ENCODE measurements at places on chromosomes 13 and 19. TPM values are rescaled to one million over a fixed set of nuclear protein-coding genes. Genes with fewer than 3 reads are reported as not detected.

FPR3 gene
- total RNA-seq = 39.1 TPM

MAMSTR gene
- 1.1 TPM for total RNA-seq

ZNF223 gene
- total RNA-seq = 5.0 TPM

HAUS8 gene
- 5.9 TPM for total RNA-seq

ZNF615 gene
- 14.3 TPM for total RNA-seq

TNNT1 gene
- 2.4 TPM for total RNA-seq

CCDC9 gene
- total RNA-seq = 18.2 TPM

OR4F17 gene
- not detected for total RNA-seq

PRKCG gene
- 0.39 TPM for total RNA-seq

- H3K27ac ChIP-seq = no peak overlapping the region
- H3K4me1 ChIP-seq = no peaks in the 10 kb centered on the region
- H3K4me3 ChIP-seq = no peak overlapping the region
Measured at GRCh38 chr13:111469916-111470506, 149.6 kb downstream of the TEX29 start.

DNA sequence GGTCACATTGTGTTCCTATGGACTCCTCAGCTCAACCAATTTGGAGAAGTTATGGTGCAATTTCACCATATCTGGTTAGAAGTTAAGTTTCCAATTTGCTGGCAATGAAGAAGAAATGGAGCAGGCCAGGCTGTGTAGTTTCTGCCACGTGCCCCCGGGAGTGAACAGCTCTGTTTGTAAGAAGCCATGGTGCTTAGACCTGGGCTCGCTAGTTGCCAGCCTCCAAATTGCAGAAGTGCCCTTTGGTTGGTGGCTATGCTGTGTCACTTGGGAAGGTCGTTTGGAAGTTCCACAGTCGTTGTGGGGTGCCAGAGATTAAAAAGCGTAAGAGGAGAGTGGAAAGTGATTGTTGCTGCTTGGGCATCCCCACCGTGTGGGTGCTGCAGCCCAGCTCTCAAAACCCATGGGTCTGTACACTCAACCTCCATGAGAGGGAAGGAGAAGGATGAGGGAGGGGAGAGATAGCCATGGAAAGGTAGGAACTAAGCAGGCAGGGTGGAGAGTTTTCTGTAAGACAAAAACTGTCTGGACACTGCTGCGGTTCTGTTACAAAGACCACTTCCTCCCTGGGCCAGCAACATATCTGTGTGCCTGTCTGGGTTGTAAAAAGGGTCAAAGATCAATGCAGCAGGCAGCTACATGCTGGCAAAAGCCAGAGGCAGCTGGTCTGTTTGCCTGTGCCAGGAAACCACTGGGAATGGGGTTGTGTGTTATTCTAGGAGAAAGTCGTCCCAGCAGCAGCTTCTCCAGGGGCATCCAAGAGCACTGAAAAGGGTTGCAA, 10.8 kb downstream of the ALOX5AP start:
- no peaks in the 10 kb centered on the region for H3K36me3 ChIP-seq
- peak; percentile 47 for DNase-seq
- peak overlapping the region; percentile 55 for H3K27ac ChIP-seq
- peaks cover 51% of the 10 kb centered on the region for H3K4me1 ChIP-seq

DNA sequence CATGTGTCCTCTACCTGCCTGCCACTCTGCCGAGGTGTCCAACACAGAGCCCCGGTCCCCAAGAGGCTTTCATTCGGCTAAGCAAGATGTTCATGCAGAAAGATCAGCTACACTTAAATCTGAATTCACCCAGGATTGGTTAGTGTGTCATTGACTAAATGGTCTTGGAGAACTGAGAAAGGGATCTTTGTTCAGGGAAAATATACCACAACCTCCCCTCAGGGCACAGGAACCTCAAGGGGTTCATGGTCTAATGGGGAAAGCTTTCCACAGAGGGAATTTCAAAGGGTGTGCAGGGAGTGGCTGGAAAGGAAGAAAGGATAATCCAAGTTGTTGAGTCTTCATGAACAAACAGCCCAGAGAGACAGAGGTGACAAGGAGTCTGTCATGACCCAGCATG, 14.4 kb upstream of the POP4 start:
- H3K4me1 ChIP-seq = no peaks in the 10 kb centered on the region
- DNase-seq = no peak
- H3K4me3 ChIP-seq = no peak overlapping the region
- H3K27ac ChIP-seq = no peak overlapping the region
- no peaks in the 10 kb centered on the region for H3K27me3 ChIP-seq

GRCh38 chr13:101399365-101399764, 16.9 kb downstream of the NALCN start:
- no peak overlapping the region for H3K4me3 ChIP-seq
- H3K27ac ChIP-seq = no peak overlapping the region
- H3K4me1 ChIP-seq = no peaks in the 10 kb centered on the region
- DNase-seq = no peak
- H3K27me3 ChIP-seq = no peaks in the 10 kb centered on the region
- H3K36me3 ChIP-seq = no peaks in the 10 kb centered on the region

DNA sequence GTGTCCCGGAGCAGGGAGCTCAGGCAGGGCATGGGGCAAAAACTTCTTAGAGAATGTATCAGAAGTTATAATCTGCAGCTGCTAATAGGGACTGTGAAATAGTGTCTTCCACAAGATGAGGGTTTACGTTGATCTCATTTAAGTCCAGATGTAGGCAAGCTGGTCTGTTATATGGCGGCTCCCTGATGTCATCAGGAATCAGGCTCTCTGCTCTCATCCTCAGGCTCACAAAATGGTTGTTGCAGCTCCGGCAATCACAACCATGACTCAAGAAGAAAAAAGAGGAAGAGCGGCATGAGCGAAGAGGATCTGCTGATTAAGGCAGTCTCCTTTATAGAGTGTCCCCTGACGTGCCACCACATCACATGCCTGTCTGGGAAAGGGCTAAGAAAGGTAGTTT, 191.3 kb downstream of the KLF5 start:
- H3K27me3 ChIP-seq = no peaks in the 10 kb centered on the region
- H3K36me3 ChIP-seq = no peaks in the 10 kb centered on the region
- H3K4me1 ChIP-seq = no peaks in the 10 kb centered on the region
- DNase-seq = no peak

DNA sequence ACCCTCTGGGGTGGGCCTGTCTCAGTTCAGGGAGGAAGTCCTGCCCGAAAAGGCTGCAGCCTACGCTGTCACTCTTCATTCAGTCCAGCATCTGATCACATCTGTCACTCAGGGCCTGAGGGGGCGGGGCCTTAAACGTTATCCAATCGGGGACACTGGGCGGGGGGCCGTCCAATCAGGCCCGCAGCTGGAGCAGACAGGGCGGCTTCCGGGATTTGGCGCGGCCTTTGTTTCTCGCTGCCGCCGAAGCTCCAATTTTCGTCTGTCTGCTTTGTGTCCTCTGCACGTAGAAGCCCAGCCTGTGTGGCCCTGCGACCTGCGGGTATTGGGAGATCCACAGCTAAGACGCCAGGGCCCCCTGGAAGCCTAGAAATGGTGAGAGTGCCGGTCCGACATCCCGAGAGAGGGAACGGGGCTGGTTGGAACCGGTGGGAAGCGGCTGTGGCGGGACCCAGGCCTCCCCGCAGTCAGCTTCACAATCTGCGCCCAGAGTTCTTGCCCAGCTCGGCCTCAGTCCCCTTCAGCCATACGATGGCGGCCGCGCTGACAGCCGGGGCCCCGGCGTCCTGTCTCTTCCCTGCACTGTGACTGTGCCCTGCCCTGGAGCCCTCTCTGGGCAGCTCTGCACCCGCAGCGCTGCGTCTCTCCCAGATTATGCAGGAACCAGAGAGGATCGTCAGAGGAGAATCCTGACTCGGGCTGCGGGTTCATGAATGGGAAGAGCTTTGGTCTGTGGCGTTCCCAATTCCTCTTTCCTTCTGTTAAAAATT, at the start of gene ZNF730:
Gene ZNF730 (plus strand): TSS at position 224 of the 770 bp plus-strand sequence. CDS start 149 bp downstream, at position 373.
- DNase-seq = peak; percentile 76
- H3K27me3 ChIP-seq = no peaks in the 10 kb centered on the region
- peak within 1 kb of the TSS; percentile 2 for H3K4me3 ChIP-seq
- peaks cover 8% of the 10 kb centered on the region for H3K4me1 ChIP-seq
- no peaks in the 10 kb centered on the region for H3K36me3 ChIP-seq

- H3K27ac ChIP-seq = no peak overlapping the region
- DNase-seq = no peak
- H3K4me3 ChIP-seq = no peak overlapping the region
Measured at GRCh38 chr19:46386151-46386550, 27.2 kb downstream of the CCDC8 start.

DNA sequence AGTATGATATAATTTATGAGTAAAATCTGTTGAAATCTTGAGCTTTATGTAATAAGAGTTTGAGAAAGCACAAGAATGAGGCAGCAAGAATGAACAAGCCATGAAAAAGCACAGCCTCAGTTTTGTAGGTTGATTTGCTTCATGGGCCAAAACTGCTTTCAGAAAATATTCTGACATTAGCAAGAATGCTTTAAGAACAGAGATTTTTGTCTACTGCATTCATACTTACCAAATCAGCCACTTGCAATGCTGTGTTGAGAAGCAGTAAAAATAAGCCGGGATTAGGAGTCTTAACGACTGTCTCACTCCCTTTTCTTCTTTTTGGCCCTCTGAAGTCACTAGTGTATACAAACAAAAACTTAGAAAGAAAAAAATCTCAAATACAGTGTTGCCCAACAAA, 114.5 kb downstream of the POSTN start:
- H3K36me3 ChIP-seq = no peaks in the 10 kb centered on the region
- H3K27ac ChIP-seq = no peak overlapping the region
- H3K27me3 ChIP-seq = no peaks in the 10 kb centered on the region
- DNase-seq = no peak
- H3K4me1 ChIP-seq = no peaks in the 10 kb centered on the region
- H3K4me3 ChIP-seq = no peak overlapping the region

DNA sequence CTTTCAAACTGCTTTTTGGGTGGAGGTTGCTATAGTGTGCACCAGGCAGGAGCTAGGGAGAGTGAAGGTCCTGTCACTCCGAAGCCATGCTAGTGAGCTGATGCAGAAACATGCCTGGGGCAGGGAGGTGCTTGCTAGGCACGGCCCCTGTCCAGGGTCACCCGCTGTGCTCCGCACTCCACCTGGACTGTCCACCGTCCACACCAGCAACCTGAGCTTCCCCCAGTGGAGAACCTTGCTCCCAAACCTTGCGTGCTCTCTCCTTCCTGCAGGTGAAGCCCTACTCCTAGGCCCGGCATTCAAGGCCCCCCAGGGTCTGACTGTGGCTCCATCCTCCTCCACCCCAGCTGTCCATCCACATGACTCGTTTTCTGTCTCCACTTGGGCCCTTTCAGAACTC, 12.3 kb downstream of the SLC15A1 start:
- H3K36me3 ChIP-seq = no peaks in the 10 kb centered on the region
- no peaks in the 10 kb centered on the region for H3K27me3 ChIP-seq

DNA sequence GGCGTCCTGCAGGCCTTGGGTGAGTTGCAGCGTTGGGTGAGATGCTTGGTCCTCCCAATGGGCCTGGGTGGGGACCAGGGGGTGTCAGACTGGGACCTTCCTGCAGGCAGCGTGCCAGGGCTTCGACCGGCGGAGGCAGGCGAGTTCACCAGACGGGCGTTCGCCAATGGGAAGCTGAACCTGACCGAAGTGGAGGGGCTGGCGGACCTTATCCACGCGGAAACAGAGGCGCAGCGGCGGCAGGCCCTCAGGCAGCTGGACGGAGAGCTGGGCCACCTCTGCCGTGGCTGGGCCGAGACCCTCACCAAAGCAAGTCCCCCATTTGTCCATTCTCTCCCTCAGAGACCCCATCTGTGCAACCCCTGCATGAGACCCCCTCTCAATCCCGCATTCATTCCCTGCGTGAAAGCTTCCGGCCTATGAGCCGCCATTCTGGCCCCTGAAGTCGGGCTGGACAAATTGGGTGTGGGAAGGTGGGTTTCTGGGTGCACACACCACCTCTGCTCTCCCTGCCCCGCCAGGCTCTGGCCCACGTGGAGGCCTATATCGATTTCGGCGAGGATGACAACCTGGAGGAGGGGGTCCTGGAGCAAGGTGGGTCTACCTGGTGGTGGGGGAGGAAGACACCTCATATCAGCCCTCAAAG, 1.2 kb downstream of the GTPBP3 start:
- peak overlapping the region; percentile 91 for H3K4me3 ChIP-seq
- H3K27me3 ChIP-seq = no peaks in the 10 kb centered on the region
- peaks cover 41% of the 10 kb centered on the region for H3K4me1 ChIP-seq
- no peak overlapping the region for H3K27ac ChIP-seq
- peaks cover 10% of the 10 kb centered on the region for H3K36me3 ChIP-seq

GRCh38 chr19:35048911-35049411, 7.4 kb downstream of the HPN start:
- no peaks in the 10 kb centered on the region for H3K4me1 ChIP-seq
- H3K36me3 ChIP-seq = no peaks in the 10 kb centered on the region
- peak; percentile 47 for DNase-seq
- H3K27ac ChIP-seq = no peak overlapping the region

DNA sequence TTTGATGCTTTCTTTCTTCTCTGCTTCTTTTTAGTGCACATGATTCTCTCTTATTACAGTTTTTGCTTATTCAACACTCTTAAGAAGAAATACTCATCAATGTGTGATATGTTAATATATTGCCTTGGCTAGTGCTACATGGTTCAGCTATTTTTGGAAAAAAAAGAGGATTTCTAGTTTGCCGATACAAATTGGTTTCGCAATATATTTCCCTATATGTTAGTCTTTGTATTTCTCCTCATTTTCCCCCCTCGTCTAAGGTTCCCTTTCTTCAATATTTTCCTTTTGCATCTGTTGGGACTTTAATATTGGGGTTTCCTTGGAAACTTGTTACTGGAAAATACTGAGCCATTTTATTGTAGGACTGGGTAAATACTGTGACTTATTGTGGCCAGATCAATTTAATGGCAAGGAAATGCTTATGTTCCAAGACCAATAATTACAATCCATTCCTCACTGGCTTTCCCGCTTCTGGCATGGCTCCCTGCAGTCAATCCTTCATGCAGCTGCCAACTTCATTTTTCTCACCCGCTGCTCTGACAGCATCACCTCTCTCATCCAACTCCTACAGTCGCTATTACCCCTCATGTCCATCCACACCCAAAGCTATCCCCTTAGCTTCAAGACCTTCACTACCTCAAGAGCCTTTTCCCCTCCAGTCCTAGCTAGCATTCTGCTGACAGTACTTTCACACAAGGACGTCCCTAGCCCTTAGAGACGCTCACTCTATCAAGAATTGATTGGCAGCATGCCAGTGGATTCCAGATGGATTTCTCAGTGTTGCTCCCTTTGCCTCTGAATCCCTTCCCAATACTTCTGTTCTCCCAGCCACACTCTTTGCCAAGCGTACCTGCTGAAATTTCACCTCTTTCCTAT, 280.1 kb upstream of the TMTC4 start:
- no peaks in the 10 kb centered on the region for H3K36me3 ChIP-seq
- no peak overlapping the region for H3K27ac ChIP-seq
- no peak overlapping the region for H3K4me3 ChIP-seq
- no peaks in the 10 kb centered on the region for H3K4me1 ChIP-seq

DNA sequence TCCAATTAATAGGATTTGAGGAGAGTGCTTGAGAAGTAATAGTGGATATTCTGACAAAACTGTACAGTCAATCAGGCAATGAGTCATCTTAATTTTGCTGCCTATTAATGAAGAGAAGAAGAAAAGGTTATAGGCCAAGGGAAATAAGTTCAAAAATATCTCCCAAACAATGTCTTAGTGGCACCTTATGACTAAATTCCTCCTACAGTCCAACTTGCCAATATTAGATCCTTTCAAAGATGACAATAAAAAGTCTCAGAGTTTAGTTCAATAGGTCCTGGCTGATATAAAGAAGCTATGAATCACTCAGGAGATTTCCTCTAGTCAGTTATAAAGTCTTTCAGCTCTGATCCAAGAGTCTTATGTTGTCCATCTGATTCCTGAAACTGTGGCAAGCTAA, 27.9 kb downstream of the UGGT2 start:
- no peaks in the 10 kb centered on the region for H3K4me1 ChIP-seq
- H3K27me3 ChIP-seq = no peaks in the 10 kb centered on the region
- no peaks in the 10 kb centered on the region for H3K36me3 ChIP-seq
- no peak overlapping the region for H3K27ac ChIP-seq
